ENCODE measurements at places on chromosomes 2 and 18.
A peak's percentile ranks its signal among the peaks of the same experiment; 100 is the strongest.

GRCh38 chr2:132668189-132668823, 1.7 kb downstream of the LYPD1 start:
- no peak for DNase-seq

- no peak for DNase-seq
Measured at GRCh38 chr2:10285191-10285555, 17.5 kb upstream of the HPCAL1 start.

DNA sequence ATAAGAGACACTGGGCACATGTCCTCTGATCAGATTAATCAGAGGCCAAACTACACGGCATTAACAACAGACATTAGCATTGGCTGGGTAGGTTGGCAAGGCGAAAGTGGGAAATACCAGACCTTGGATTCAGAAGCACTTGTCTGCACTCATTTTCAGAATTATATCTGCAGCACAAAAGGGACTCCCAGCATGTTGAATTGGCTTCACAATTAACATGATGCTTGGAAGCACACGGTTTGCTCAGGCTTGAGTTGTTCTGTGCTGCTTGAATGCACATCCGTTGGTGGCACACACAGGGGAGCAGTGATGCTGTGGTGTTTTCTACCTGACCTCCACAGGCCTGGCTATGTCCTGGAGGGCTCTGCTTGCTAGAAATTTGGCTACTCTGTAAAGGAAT, 83.9 kb downstream of the ACTR3 start:
- DNase-seq = no peak

DNA sequence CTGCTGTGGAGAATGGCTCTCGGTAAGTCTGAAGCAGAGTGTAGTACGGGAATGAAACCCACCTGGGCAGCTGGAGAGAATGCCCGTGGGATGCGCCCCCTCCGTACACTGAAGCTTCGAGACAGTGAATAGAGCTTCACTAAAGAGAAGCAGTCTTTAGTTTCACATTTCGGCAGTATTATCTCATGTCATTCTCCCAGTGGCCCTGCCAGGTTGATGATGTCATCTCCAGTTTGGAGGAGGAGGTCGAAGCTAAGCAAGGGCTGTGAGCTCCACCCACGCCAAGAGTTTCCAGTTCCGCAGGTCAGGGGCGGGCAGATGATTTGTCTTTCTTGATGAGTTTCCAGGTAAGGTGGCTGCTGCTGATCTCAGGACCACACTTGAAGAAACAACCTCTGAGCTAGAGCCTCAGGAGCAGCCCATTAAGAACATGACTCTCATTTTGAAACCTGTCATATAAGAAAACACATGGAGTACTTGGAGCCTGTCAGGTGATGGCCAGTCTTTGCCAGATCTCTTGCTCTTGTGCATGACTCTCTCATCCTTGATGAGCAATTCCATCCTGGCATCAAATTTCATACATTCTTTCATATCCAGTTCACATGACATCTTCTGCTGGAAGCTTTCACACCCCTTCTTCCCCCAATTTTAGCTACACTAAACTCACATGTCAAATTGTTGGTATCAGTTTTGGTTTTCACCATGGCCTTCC, 475.0 kb downstream of the RNF144A start:
- peak; percentile 22 for DNase-seq

DNA sequence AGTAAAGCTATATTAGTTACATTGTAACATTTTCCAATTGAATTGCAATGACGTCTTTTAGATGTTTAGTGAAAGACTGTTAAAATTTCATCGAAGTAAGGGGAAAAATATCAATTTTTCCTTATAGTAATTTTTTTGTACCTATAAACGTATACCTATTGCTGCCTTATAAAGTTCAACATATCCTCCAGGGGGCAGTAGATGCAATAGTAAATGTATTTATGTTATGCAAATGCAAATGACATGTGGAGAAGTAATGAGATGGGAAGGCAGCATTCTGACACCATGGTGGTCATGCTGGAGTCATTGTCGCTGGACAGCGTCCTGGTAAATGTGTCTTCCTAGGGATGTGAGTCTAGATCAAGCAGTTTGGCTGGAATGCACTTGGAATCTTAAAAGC, 38.7 kb downstream of the MSTN start:
- peak; percentile 57 for DNase-seq

DNA sequence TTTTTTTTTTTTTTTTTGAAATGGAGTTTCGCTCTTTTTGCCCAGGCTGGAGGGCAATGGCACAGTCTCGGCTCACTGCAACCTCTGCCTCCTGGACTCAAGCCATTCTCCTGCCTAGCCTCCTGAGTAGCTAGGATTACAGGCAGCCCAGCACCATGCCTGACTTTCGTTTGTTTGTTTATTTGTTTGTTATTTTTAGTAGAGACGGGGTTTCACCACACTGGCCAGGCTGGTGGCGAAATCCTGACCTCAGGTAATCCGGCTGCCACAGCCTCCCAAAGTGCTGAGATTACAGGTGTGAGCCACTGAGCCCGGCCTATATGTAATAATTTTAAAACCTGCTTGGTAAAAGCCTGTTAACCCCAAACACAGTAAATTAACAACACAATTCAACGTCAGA, 435.7 kb downstream of the LRRTM4 start:
- no peak for DNase-seq

GRCh38 chr2:132497591-132497990, 81.0 kb downstream of the GPR39 start:
- DNase-seq = peak; percentile 32

GRCh38 chr2:10658041-10658913, 31.5 kb downstream of the NOL10 start:
- peak; percentile 85 for DNase-seq

DNA sequence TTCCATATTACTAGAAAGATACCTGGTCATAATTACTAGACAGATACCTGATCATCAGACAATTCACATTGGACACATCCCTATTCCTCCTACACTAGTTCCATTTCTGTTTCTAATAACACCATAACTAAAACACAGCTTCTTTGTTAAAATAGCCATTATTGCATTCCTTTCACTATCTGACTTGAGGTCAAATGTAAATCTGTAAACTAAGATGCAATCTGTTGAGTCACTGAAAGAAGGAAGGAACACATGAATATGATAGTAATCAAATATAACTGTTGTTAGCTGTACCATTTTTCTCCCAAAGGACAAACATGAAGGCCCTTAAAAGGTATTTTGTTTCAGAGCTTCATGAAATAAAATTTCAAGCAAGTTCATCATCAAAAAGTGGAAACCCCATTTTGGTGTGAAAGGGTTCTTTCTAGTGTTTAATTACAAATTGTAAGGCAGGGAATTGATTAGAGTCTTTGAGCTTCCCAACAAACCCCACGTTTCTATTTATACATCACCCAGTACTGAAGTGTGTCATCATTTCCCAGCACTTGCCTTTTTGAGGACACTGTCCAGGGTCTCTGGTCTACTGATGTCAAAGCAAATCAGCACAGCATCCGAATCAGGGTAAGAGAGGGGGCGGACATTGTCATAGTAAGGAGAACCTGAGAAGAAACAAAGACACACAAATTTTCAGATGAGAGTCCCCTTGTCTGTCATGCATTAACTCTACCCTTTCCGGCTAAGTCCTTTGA, 13.0 kb downstream of the RND3 start:
- DNase-seq = peak; percentile 59

DNA sequence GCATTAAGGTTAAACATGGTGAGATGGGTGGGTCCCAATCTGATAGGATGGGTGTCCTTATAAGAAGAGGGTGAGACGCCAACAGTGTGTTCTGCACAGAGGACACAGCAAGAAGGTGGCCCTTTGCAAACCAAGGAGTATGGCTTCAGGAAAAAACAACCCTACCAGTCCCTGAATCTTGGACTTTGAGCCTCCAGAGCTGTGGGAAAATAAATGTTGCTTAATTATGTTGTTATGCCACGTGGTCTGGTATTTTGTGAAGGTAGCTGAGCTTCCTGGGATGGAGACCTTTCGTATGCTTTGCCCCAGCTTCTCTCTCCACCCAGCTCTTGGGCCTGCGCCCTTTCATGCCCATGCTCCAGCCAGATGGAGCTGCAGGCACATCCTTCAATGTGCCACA, 114.2 kb upstream of the EPC2 start:
- no peak for DNase-seq

GRCh38 chr2:58514252-58514651, 273.1 kb upstream of the FANCL start:
- no peak for DNase-seq

- peak; percentile 73 for DNase-seq
Measured at GRCh38 chr2:19114754-19115231, 243.6 kb downstream of the OSR1 start.

- no peak for DNase-seq
Measured at GRCh38 chr2:241852981-241853631, 5.6 kb downstream of the PDCD1 start.

GRCh38 chr2:75253526-75253925, 54.2 kb upstream of the TACR1 start:
- DNase-seq = peak; percentile 49

- no peak for DNase-seq
Measured at GRCh38 chr18:47949202-47949601, 18.7 kb upstream of the SMAD2 start.

GRCh38 chr2:233179848-233180366, 71.6 kb upstream of the ATG16L1 start:
- no peak for DNase-seq

All from fibroblast of skin of back (primary cell).